ENCODE measurements at places on chromosomes 5 and 9. TPM values are rescaled to one million over a fixed set of nuclear protein-coding genes. Genes with fewer than 3 reads are reported as not detected.

STKLD1 gene
- 0.77 TPM for total RNA-seq

GRCh38 chr9:36762958-36763357 is 190.3 kb downstream of the MELK start:
- no peak for ATAC-seq

- no peak for ATAC-seq
These were observed 95.6 kb downstream of the GNAQ start for GRCh38 chr9:77935974-77936373.

DNA sequence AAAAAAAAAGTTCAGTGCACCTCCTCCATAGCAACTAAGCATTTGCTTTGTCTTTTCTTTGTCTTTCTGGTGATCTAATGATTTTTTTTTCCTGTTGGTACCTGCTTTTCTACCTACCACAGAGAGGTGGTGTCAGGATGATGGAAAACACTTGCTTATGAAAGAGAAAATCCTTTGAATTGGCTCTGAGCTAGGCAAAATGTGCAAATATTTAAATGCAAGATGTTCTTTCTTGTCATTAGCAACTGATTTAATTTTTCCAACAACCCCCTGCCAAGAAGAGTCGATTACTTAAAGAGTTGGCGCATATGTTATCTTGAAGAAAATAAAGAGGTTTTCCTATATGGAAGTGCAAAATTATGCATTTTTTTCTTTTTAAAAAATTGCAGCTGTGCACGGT is 37.7 kb downstream of the TNC start:
- no peak for ATAC-seq

OR1Q1 gene
- total RNA-seq = not detected

C5orf58 gene
- total RNA-seq = not detected

GPR150 gene
- 0.61 TPM for total RNA-seq

GARIN3 gene
- total RNA-seq = 0.85 TPM

GRCh38 chr9:133420392-133420827 is 1.8 kb upstream of the ADAMTS13 start:
- peak; percentile 48 for ATAC-seq

GRCh38 chr9:89952401-89952800 is 347.6 kb downstream of the GADD45G start:
- peak; percentile 80 for ATAC-seq

- no peak for ATAC-seq
These were observed 6.7 kb upstream of the LCN2 start for GRCh38 chr9:128142596-128142995.

SLC45A2 gene
- not detected for total RNA-seq

- no peak for ATAC-seq
These were observed 369.9 kb downstream of the DNAH5 start for GRCh38 chr5:13574574-13574973.

GRCh38 chr5:56386046-56386445 is 152.9 kb upstream of the ANKRD55 start:
- ATAC-seq = no peak

GRCh38 chr5:90446961-90447360 is 27.6 kb downstream of the MBLAC2 start:
- no peak for ATAC-seq

GRCh38 chr5:41408676-41409443 is 101.5 kb downstream of the PLCXD3 start:
- ATAC-seq = no peak

DNA sequence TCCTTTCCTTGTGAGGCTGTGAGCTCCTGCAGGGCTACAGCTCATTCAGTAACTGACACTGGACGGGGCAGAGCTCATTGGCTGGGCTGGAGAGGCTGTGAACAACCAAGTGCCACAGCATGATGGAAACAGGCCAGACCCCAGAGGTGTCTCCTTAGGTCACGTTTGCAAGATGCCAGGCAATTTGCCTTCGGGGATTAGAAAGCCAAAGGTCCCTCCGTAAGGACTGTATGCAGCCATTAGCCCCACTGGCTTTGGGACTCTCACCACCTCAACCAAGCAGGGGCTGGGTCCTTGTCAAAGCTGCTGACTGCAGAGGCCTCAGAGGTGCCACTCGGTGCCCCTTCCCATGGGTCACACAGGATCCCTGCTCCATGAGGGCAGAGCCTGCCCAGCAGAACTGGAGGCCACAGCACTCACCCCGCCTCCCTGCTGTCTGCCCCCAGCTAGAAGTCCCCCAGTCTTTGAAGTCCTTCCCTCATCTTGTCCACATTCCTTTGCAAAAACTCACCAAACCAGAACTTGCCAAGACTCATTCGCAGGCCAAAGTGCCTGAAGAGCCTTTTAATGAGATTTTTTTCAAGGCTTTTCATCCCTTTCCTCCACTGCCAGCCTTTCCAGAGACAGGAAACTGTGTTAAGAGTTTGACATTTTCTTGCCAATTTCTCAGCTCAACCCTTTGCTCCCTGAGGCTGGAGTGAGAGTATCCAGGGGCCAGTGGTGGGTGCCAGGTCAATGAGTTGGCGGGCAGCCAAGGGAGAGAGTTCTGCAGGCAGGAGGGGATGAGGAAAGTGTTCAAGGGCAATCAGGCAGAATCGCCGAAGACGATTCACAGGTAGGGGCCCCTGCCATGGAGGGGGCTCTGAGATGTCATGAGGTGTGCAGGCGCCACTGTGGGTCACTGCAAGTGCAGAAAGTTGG is 39.7 kb upstream of the SLC25A51 start:
- no peak for ATAC-seq

DNA sequence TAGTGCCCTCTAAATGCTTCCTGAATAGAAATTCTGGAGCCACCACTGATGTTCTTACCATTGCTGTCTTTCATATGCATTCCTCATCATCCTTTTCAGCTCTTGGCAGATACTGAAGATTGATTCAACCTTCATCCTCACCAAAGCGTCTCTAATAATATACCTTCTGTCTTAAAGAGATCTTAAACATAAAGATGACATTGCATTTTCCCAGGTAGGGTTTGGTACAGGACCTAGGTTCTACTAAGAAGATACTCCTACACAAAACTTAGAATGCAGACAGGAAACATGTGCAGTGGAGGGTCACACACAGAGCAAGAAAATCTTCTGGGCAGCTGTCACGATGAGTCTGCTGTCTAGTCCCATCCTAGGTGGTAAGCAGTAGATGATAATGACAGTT is 41.0 kb upstream of the RPS23 start:
- ATAC-seq = no peak

DNA sequence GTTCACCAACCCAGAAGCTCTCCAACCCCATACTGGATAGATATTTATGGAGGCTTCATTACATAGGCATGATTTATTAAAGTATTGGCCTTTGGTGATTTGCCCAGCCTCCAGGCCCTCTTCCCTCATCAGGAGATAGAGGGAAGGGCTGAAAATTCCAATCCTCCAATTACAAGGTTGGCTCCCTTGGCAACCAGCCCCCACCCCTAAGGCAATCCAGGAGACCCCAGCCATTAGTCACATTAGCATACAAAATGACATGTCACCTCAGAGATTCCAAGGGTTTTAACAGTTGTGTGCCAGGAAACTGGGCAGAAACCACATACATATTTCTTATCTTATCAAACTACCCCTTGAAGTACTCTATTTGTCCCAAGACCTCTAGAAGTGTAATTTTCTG is 210.0 kb downstream of the HINT1 start:
- ATAC-seq = no peak

- ATAC-seq = no peak
These were observed 230.7 kb downstream of the ASTN2 start for GRCh38 chr9:117184173-117184572.

ADGRD2 gene
- not detected for total RNA-seq

DNA sequence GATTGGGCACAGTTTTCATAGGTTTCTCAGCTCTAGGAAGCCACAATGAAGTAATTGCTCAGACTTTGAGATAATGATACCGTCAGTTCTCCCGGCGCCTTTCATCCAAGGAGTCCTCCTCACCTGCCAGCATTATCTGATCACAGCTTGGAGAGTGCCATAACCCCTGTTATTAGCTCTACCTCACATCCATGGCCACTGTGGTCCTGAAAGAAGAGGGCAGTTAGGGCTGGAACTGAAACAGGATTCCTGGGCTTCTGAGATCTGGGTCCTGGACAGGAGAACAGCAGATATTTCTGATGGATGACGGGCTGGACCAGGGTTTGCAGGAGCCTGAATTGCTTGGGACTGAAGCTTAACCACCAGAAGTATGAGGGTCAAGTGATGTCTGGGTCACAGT is 13.5 kb downstream of the RGS3 start:
- no peak for ATAC-seq

GRCh38 chr9:90002397-90003271 is 397.8 kb downstream of the GADD45G start:
- ATAC-seq = no peak

- ATAC-seq = no peak
These were observed 100.9 kb upstream of the TBC1D2 start for GRCh38 chr9:98356326-98356725.

- no peak for ATAC-seq
These were observed 19.4 kb upstream of the RECK start for GRCh38 chr9:36017278-36017677.

DNA sequence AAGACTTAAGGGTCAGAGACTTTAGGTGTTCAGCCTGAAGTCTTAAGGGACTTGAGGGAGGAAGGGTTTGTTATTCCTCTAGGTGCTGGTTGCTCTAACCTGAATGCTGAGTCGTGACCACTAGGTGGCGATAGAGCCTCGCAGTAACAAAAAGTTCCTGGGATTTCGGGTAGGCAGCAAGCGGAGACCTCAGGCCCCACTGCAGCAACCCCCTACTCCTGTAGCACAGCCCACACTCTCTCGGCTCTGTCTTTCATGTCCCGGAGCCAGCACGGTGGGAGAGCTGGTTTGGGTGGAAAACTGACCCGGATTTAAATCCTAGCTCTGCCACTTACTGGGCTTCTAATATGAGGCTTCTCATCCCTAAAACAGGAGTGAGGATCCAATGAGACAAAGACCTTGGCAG is 100.3 kb upstream of the PANK3 start:
- peak; percentile 35 for ATAC-seq

DNA sequence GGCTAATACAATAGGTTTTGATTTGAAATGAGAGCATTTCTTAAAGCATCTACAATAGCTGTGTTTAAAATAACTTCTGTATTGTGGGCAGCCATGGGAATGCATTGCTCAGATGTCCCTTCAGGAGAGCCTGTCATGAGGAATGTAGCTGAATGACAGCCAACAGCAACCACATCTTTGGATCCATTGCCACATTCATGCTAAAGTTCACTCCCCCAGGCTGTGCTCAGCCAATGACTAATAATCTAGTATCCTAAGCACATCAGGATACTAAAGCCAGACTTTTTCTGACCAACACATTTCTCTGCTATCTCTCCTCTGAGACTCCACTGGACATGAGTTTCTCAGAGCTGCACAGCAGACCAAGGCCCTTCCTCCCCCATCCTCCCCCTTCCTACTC is 45.5 kb downstream of the HTR1A start:
- no peak for ATAC-seq

- no peak for ATAC-seq
These were observed 21.4 kb downstream of the SEMA4D start for GRCh38 chr9:89476546-89476945.

- no peak for ATAC-seq
These were observed 400.5 kb downstream of the SPOCK1 start for GRCh38 chr5:137098663-137099062.

- no peak for ATAC-seq
These were observed 101.1 kb downstream of the PSD2 start for GRCh38 chr5:139896718-139897117.

DNA sequence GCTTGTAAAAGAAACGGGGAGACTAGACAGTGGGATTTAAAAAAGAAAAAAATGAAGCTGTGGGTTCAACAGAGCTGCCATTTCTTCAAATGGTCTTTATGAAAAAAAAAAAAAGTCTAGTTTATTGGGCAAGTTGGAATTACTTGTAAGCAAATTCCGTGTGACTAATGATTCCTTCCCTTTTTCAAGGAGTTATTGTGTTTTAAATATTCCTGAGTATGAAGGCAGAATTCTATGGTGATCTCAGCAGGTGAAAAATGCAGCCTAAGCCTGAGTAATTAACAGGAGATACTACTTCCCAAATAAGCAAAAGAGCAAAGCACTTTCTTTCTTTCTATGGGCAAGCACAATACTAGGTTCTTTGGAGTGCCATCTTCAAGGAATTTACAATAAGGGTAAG is 481.9 kb downstream of the ZNF608 start:
- ATAC-seq = no peak

CDK5RAP2 gene
- total RNA-seq = 65.9 TPM

GRCh38 chr5:33182986-33183385 is 257.8 kb upstream of the TARS1 start:
- ATAC-seq = no peak

GRCh38 chr9:93231121-93231694 is 47.3 kb downstream of the WNK2 start:
- ATAC-seq = no peak

DNA sequence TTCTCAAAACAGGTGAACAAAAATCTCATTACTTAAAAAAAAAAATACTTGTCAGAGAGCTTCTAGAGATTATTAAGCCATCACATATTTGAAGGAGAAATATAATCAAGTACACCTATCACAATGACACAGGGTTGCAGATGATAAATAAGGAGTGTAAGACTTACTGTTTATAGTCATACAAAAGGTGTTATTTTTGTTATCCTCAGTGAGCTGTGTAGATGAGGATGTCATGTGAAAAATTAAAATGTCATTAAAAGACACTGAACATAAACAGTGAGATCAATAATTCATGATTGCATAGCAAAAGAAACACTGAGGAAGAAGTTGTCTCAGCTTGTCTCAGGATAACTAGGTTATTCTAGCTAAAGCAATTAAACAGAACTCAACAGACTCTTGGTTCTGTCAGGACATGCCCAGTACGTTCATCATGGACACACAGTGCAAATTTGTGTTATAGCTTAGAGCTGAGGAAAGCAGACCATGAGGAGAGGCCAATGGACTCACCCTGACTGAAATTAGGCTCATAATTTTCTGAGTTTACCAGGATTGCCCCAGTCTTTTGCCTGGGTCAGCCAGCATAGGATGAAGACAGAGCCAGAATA is 1162.6 kb upstream of the C9orf72 start:
- no peak for ATAC-seq

GRCh38 chr9:89756891-89757537 is 152.2 kb downstream of the GADD45G start:
- no peak for ATAC-seq

GRCh38 chr5:143143973-143144372 is 259.5 kb downstream of the NR3C1 start:
- no peak for ATAC-seq

FAM153A gene
- total RNA-seq = 127 TPM

TGFBI gene
- 0.78 TPM for total RNA-seq

- no peak for ATAC-seq
These were observed 29.0 kb upstream of the ANKRD33B start for GRCh38 chr5:10534561-10535530.

PARP8 gene
- 57.2 TPM for total RNA-seq

GRCh38 chr5:91162534-91163381 is 220.4 kb downstream of the ARRDC3 start:
- peak; percentile 100 for ATAC-seq

DNA sequence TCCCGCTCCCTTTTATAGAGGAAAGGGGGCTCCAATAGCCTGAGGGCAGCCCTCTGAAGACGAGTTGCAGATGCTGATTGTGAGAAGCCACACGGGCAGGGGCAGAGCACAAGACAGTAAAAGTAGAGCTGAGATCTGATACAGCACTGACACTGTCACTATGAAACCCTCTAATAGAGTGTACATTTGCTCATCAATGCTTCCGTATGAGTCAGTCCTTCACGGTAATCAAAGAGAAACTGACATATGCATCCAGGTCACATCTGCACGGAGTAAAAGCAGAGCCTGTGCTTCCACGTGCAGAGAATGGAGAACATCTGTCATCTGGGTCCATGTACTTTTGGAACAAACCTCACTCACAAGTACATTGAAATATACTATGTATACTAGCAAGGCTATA is 60.6 kb upstream of the TMEM215 start:
- no peak for ATAC-seq
